Left ventricle myocardium inferior (tissue), 1 donor: ENCODE measurements at places on chromosomes 13 and 19. TPM values are rescaled to one million over a fixed set of nuclear protein-coding genes. Genes with fewer than 3 reads are reported as not detected.

PTGIR gene
- 3.7 TPM for total RNA-seq

REXO1 gene
- total RNA-seq = 17.7 TPM

NLRP11 gene
- total RNA-seq = not detected

SOHLH2 gene
- not detected for total RNA-seq

DAPK3 gene
- total RNA-seq = 74.6 TPM

NAT14 gene
- total RNA-seq = 5.2 TPM

PDE4C gene
- 2.4 TPM for total RNA-seq

OR7D2 gene
- 0.16 TPM for total RNA-seq

MCEMP1 gene
- total RNA-seq = 0.60 TPM

NKG7 gene
- total RNA-seq = 1.8 TPM

VAV1 gene
- total RNA-seq = 1.8 TPM

ZNF841 gene
- 8.5 TPM for total RNA-seq

ACTMAP gene
- total RNA-seq = 7.4 TPM

ZNF541 gene
- total RNA-seq = 0.99 TPM

RAP2A gene
- 15.1 TPM for total RNA-seq

NANOS3 gene
- 1.3 TPM for total RNA-seq

GRCh38 chr19:3987619-3988371 lies 2.5 kb upstream of the EEF2 start:
- DNase-seq = peak; percentile 90

- no peak for DNase-seq
Measured at GRCh38 chr13:44024167-44024845, 144.6 kb downstream of the LACC1 start.

DNA sequence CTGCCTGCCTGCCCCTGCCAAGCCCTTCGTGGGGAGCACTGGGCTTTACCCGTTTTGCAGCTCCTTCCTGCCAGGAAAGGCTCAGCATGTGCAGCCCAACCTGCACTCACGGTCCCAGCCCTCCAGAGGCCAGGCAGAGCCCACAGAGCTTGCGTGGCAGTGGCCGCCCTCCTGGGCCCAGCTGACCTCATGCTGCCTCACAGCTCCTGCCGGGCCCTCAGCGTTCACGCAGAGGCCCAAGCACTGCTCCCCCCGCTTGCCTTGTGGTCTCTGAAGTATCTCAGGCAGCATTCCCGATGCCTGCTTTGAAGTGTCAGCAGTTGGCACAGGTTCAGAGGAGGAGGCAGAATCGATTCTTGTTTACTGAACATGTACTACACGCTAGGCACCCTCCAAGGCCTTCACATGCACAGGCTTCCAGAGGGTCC lies 32.5 kb downstream of the CAPN12 start:
- DNase-seq = no peak

DNA sequence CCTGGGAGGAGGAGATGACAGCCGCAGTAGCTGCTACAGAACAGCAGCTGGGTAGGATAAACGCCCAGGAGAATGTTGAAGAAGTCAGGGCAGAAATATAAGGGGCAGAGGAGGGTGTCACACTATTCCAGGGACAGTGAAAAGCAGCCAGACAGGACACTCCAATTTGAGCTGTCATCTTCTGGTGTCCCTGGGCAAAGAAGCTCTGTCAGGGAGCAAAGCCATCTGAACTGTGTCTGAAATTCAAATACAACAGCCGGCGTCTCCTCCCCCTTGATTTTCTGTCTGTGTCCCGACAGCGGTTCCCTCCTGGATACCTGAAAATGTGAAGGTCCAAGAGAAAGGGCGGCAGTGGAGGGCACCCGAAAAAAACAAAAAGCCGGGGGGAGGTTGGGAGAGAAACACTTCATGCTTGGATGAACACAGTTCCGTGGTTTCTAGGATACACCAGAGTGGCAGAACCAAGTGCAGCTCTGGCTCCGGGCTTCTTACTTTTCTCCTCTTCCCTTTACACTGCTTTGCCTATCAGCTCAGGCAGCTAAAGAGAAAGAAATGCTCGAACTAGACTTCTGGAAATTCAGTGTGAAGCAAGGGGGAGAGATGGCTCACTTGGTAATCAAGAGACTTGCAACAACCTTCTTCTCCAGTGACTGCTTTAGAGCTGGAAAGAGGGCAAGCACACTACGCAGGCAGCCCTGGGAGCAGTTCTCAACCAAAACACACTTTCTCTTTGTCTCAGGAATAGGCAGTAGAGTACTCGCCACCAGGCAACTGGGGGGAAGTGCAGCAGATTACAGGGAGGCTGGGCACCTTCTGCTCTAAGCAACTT lies 465.6 kb downstream of the ITGBL1 start:
- DNase-seq = no peak

DNA sequence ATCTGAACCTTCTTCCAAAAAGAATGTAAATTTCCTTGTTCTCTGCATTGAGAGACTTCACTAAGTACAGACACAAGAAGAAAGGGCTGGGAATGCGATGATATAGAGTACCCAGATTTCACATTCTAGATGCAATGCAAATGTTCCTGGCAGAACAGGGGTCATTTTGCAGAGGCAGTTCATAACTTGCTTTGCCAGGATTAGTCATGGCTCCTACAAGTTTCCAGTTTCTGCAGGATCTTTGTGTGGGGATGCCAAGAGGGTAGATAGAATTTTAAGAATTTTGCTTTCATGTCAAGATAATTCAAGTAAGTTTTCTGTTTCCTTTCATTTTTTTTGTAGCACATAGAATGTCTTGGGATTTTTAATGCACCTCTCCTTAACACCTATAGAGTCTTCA lies 181.2 kb downstream of the FGF9 start:
- no peak for DNase-seq

GRCh38 chr19:2334986-2335846 lies 6.7 kb downstream of the SPPL2B start:
- no peak for DNase-seq

DNA sequence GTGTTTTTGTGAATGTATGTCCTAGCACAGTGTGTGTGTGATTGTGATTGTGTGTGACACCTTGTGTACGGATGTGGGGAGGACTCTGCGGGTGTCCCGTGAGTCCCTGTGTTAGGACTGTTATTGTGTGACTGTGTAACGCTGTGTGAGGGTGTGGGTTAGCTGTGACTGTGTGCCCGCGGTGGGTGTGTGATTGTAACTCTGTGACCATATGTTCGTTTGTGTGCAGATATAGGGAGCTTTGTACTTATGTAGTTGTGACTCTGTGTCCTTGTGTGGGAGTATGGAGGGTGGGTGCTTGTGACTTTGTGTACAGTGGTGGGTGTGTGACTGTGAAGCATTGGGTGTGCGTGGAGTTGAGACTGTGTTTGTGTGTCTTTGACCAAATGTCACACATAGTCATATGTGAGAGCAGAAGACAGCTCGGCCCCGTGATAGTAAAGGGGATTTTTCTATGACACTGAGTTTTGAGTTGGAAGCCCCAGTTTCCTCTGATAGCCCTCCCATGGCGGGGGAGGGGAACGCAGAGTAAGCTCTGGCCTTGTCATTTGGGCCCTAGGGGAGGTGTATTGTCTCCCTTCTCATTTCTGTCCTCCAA lies 949 bp upstream of the ZNF260 start:
- no peak for DNase-seq

DNA sequence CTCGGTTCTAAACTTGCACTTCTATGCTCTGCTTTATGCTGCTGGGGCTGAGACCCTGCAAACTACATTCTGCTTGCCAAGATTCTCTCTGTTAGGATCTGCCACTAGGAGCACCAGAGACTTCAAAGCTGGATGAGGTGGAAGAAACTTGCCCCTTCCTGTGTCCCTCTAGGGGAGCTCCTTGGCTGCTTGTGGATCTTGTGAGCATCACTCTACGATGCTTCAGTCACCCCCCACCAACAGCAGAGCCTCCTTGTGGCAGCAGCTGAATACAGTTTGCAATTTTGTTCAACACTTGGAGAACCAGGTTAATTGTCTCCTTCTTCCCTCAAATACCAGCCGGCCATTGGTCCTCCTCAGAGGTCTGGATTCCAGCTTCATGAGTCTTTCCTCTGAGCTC lies 310.6 kb downstream of the FGF14 start:
- DNase-seq = no peak

DNA sequence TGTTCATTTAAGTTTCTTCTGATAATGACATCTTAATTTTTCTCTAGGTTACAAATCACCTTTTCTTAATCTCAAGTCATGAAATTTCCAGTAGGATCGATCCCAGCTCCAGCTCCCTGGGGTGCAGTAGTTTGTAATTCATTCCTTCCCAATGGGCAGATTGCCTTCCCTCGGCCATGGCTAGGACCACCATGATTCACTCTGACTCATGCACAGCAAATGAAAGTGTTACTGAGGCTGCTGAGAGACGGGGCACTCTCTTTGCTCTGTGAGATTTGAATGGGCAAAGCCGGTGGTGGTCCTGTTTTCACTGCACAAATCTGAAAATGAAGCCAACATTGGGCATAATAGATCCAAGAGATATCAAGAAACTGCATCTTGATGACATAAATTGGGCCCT lies 202.8 kb upstream of the IRS2 start:
- no peak for DNase-seq

DNA sequence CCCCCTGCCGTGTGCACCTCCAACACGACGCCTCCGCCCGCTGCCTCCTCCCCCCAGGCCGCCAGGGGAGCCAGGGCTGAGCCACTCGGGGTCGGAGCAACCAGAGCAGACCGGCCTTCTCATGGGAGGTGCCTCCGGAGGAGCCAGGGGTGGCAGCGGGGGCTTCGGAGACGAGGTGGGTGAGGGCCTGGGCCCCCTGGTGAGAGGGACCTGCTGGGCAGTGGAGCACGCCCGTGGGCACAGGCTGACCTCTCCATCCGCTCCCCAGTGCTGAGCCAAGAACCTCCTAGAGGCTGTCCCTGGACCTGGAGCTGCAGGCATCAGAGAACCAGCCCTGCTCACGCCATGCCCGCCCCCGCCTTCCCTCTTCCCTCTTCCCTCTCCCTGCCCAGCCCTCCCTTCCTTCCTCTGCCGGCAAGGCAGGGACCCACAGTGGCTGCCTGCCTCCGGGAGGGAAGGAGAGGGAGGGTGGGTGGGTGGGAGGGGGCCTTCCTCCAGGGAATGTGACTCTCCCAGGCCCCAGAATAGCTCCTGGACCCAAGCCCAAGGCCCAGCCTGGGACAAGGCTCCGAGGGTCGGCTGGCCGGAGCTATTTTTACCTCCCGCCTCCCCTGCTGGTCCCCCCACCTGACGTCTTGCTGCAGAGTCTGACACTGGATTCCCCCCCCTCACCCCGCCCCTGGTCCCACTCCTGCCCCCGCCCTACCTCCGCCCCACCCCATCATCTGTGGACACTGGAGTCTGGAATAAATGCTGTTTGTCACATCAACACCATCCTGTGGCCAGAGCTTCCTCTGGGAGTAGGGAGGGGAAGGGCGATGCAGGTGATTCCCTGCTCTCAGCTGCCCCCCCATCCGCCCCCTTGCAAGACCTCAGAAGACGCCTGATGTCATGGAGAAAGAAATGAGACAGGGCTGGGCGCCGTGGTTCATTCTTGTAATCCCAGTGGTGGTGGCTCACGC lies 12.0 kb downstream of the BCAM start:
- peak; percentile 79 for DNase-seq

DNA sequence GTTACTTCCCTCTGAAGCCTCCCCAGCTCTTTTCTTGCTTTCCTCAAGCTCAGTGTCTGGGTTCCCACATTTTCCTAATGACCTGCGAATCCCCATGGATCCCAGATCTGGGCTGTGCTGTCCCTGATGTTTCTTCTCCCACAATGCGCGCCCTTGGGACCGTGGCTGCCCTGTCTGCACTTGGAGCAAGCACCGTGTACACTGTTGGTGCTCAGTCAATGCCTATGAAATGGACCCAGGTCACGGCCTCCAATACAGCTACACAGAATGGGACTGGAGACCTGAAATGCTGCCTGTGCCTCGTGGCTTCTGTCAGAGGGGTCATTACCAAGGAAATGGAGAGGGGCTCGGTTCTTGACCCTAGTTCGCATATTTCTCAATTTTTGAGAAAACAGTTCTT lies 160.1 kb upstream of the SOX1 start:
- no peak for DNase-seq

- no peak for DNase-seq
Measured at GRCh38 chr13:97715763-97716162, 237.7 kb upstream of the IPO5 start.

GRCh38 chr19:39110263-39110967 lies 15.2 kb upstream of the PAK4 start:
- DNase-seq = peak; percentile 47

GRCh38 chr19:56966697-56967299 lies 126.3 kb upstream of the PEG3 start:
- no peak for DNase-seq

GRCh38 chr19:42311657-42312056 lies 1.5 kb upstream of the TMEM145 start:
- no peak for DNase-seq

- DNase-seq = no peak
Measured at GRCh38 chr13:59721926-59722910, 441.5 kb downstream of the DIAPH3 start.

GRCh38 chr13:29591310-29591709 lies 4.2 kb downstream of the SLC7A1 start:
- no peak for DNase-seq

DNA sequence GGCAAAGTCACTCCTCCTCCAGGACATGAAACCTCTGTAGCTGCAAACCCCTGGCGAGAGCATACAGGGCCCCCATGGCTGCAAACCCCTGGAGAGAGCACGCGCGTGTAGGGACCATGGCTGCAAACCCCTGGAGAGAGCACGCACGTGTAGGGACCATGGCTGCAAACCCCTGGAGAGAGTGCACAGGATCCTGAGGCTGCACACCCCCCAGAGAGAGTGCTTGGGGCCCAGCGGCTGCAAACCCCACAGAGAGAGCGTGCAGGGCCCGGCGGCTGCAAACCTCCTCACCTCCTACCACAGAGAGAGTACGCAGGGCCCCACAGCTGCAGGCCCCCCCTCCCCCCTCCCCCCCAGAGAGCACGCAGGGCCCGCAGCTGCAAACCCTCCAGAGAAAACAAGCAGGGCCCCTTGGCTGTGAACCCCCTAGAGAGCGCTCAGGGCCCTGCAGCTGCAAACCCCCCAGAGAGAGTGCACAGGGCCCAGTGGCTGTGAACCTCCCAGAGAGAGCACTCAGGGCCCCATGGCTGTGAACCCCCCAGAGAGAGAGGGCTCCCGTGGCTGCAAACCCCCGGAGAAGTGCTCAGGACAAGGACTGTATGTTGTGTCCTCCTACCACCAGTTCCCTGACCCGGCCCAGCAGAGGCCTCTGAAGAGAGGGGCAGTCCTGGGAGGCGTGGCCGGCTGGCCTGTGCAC lies 7.3 kb downstream of the ADPRHL1 start:
- DNase-seq = no peak

DNA sequence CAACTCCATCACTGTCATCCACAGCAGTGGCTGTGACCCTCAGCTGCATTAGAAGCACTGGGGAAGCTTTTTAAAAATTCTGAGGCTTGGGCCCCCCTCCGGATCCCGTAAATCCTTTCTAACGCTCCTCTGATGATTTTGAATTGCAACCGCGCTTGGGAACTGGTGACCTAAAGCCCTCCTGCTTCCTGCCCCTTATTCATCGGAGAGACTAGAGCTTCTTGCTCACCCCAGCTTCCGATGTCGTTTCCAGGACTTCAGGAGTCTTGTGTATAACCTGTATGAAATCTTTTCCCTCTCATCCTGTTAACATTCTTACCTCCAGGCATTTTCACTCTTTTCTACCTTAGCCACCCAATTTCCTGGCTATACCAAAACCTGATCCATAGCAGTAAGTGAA lies 14.8 kb downstream of the ZAR1L start:
- DNase-seq = no peak
